ENCODE measurements at places on chromosomes 4 and X. TPM values are rescaled to one million over a fixed set of nuclear protein-coding genes. Genes with fewer than 3 reads are reported as not detected.

Gene GPM6B
- total RNA-seq = 0.06 TPM

Gene S100P
- not detected for total RNA-seq

- DNase-seq = no peak
Observed at GRCh38 chr4:8552581-8553205, 27.5 kb upstream of the GPR78 start.

Gene SH3RF1
- total RNA-seq = 21.2 TPM

DNA sequence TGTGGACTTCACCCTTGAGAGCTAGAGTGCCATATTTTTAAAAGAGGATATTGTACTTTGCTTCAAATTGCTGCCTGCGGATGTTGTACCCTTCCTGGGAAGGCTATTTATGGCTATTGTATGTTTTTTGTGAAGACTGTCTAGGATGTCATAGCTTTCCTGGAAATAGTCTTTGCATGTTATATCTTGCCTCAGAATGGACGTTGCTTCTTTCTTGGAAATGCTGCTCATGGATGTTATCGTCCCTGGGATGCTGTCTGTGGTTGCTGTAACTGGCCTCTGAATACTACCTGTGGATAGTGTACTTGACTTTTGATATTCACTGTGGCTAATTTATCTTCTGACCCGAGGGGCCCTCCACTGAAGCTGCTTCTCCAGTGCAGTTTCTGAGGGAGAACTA is 146.8 kb downstream of the ENOX2 start:
- no peak for DNase-seq

GRCh38 chr4:101699441-101700124 is 90.9 kb upstream of the BANK1 start:
- no peak for DNase-seq

Gene PPP2R2C
- total RNA-seq = 0.24 TPM
